ENCODE measurements at places on chromosomes 7 and 10.

- peak; percentile 60 for DNase-seq
These were observed 544 bp downstream of the TSPAN33 start for GRCh38 chr7:129144834-129145668.

- DNase-seq = no peak
These were observed 127.4 kb upstream of the INHBA start for GRCh38 chr7:41830271-41830670.

DNA sequence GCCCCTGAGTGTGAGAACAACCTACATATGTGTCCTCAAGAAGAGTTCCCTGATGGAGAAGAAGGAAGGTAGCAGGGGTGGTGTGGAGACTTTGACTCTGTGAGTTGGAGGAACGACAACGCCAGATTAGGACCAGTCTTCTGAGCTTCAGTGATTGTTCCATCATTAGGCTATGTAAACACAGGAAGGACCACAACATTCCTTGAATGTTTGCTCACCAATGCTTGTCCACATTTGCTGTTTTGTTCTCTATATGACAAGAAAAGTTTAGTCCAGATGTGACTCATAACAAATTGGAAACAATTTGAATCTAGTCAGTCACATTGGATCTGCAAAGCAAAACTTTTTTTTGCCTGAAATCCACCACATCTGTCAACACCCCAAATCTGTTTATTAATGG, 62.7 kb downstream of the ENTPD1 start:
- DNase-seq = no peak

DNA sequence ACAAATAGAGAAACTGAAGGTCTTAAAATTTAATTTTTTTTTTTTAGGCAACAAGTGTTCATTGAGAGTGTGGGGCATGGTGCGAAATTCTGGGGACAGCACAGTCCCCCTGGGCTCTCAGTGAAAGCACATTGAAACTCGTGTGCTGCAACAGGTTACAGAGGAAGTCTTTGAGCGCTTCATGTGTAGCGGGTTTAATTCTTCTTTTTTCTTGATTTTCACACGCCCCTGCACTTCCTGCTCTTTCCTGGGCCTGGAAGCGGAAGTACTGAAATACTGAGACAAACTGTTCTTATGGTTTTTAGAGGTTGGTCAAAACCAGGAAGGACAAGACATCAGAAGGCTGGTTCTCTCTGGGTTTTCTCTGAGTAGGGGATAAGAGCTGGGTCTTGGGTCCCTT, 203.5 kb downstream of the PTEN start:
- DNase-seq = peak; percentile 80

Data from suppressor macrophage treated with lipopolysaccharide for 1 hour (primary cell).